ENCODE measurements at places on chromosomes 1 and 21. TPM values are rescaled to one million over a fixed set of nuclear protein-coding genes. Genes with fewer than 3 reads are reported as not detected.

LIPI gene
- total RNA-seq = not detected

CDK11B gene
- 49.0 TPM for total RNA-seq

KIF14 gene
- total RNA-seq = 0.03 TPM

TNFRSF9 gene
- total RNA-seq = 0.05 TPM

SAMD13 gene
- total RNA-seq = 3.1 TPM

MIER1 gene
- total RNA-seq = 14.9 TPM

LINGO4 gene
- 20.8 TPM for total RNA-seq

IGSF3 gene
- total RNA-seq = 0.25 TPM

IGSF21 gene
- total RNA-seq = 0.44 TPM

SYPL2 gene
- total RNA-seq = 85.9 TPM

RNU1-2 gene
- total RNA-seq = not detected

NFIA gene
- 27.0 TPM for total RNA-seq

RAB42 gene
- total RNA-seq = not detected

SPRR2G gene
- total RNA-seq = not detected

MCOLN2 gene
- not detected for total RNA-seq

VWA5B1 gene
- total RNA-seq = 0.25 TPM

RHCE gene
- total RNA-seq = not detected

NTMT2 gene
- total RNA-seq = not detected

FCRL4 gene
- not detected for total RNA-seq

NUP210L gene
- 0.07 TPM for total RNA-seq

AADACL3 gene
- total RNA-seq = not detected

CFAP410 gene
- 23.0 TPM for total RNA-seq

SLC6A9 gene
- 0.63 TPM for total RNA-seq

DNAH14 gene
- total RNA-seq = 0.15 TPM

AURKAIP1 gene
- 288 TPM for total RNA-seq

FCRL2 gene
- total RNA-seq = not detected

CLCA4 gene
- not detected for total RNA-seq

ALX3 gene
- not detected for total RNA-seq

IFNLR1 gene
- 2.0 TPM for total RNA-seq

PLD5 gene
- not detected for total RNA-seq

CACNA1S gene
- 78.5 TPM for total RNA-seq

PRAMEF11 gene
- not detected for total RNA-seq

LRRC71 gene
- not detected for total RNA-seq

OR6K3 gene
- total RNA-seq = not detected

RABIF gene
- 4.3 TPM for total RNA-seq

PRSS38 gene
- not detected for total RNA-seq

RBP7 gene
- 7.9 TPM for total RNA-seq

SNIP1 gene
- 5.2 TPM for total RNA-seq

ZNF678 gene
- 6.8 TPM for total RNA-seq

IFI44L gene
- 2.9 TPM for total RNA-seq

TMCC2 gene
- 1.1 TPM for total RNA-seq

Measured in gastrocnemius medialis (tissue), 4 donors.